ENCODE measurements at places on chromosomes 7 and 10. TPM values are rescaled to one million over a fixed set of nuclear protein-coding genes. Genes with fewer than 3 reads are reported as not detected.

The STAMBPL1 gene
- total RNA-seq: 32.7 TPM

The PRLHR gene
- not detected for total RNA-seq

The NUPR2 gene
- total RNA-seq: not detected

The FGL2 gene
- total RNA-seq: not detected

The SPDYE16 gene
- not detected for total RNA-seq

The C10orf67 gene
- total RNA-seq: 0.06 TPM

The DDX56 gene
- total RNA-seq: 124 TPM

The WNT8B gene
- total RNA-seq: 0.07 TPM

The CARD11 gene
- total RNA-seq: 1.3 TPM
